ENCODE measurements at places on chromosomes 3 and 15.
A peak's percentile ranks its signal among the peaks of the same experiment; 100 is the strongest.

DNA sequence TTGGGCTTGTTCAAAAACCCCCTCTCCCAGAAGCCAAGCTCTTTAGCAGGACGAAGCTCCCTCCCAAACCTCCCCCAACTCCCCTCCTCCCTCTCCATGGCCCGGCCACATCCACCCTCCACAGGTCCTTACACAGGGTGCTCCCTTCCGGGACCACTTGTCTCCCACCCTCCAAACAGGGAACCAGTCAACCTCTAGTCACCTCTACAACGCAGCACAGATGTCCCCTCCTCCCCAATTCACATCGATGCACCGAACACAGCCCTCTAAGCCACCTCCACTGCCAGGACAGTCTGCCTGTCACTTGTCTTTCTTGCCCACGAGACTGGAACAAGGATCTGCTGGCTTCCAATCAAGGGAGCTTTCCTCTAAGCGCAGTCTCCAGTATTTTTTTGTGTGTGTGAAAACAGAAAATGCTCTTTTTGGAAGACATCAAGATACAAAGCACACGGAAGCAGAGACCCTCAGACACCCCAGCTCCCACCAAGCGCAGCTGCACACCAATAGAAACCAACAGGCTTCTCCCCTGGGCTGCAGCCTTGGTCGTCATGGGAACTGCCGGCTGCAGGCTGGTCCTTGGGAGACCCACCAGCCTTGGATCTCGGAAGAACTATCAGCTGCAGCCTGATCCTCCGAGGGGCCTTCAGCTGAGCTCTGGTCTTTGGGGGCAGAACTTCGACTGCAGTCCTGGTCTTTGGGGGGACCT, 26.5 kb downstream of the IQSEC1 start:
- no peak for DNase-seq

DNA sequence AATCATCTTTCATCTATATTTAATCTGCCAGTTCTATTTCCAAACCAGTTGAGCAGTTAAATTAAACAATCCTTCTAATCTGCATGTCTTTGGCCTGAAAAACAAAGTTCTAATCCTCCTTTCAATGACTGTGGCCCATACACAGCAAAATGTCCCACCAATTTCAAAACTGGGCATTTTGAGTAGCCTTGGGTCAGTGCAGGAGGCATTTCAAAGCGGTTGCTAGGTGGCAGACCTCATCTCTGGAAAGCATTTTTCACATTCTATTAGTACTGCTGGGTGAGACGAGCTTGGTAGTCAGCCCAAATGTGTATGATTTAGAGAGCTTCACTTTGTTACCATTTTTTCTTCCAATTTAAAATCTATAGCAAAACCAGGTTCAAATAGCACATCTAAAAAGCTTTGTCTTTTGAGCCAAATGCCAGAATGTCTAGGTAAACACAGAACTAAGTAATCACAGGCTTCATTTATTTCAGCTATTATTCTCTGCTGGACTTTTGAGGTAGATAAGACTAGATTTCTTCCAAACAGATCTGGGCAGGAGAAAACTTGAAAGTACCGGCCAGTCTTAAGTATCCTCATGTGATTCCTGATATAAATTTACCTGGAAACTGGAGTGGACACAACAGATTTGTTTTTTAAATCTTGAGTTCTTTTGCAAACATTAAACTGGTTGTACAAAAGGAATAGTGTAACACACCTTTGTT, 8.9 kb upstream of the ARHGEF26 start:
- no peak for DNase-seq

DNA sequence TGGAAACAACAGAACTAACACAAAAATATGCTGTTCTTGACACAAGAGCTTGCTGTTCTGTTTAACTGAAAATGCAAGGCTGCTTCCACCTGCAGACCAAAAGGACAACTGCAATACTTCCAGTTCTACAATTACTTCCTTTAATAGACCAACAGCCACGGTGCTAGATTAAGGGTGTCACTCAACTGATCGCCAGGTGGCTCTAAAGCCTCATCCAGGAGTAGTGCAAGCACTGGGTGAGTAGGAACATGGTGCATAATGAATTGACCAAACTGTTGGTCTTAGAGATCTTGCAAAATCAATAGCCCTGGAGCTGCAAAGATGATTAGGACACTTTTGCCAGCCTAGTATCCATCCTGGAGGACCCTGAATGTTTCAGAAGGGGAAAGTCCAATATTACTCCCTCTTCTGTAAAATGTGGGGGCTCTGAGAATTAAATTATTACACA, 3.6 kb upstream of the CLDN16 start:
- DNase-seq, result peak; percentile 71

- no peak for DNase-seq
These were observed 855.9 kb downstream of the MCTP2 start for GRCh38 chr15:95087253-95087609.

DNA sequence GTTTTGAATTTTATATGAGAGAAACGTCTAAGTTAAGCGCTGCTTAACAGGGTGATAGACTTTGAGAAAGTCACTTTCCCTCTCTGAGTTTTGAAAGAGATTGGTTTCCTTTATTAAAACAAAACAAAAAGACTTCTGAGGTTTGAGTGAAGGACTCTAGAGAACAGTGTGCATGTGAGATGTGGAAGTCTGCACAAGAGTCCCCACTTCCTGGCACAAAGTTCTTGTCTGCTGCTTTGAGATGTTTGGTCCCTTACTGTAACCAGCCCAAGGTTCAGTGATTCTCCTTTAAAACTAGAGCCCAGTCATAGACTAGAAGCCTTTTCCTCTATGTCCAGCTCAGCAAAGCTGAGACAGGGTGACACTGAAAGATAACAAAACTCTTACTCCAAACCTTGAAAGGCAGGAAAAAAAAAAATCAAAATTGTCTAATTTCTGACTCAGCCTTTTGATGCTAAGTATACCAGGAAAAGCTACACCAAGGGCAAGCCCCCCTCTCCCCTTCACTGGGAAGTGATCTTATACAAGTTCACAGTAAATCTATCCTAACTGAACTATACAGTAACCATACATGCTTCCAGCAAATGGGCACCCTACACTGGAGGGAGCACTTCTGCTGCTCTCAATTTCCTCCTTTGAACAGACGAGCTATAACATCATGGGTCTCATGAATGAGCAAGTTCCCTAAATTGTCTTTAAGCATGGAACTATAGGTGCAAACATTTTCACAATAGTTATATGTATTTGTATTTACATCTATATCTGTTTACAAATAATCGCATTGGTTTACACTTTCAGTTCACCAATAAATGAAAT, 2.3 kb downstream of the POPDC2 start:
- no peak for DNase-seq

GRCh38 chr3:129317014-129317771, 38.5 kb downstream of the HMCES start:
- DNase-seq, result no peak

- DNase-seq, result no peak
These were observed 29.1 kb upstream of the MAN2C1 start for GRCh38 chr15:75397494-75397893.

DNA sequence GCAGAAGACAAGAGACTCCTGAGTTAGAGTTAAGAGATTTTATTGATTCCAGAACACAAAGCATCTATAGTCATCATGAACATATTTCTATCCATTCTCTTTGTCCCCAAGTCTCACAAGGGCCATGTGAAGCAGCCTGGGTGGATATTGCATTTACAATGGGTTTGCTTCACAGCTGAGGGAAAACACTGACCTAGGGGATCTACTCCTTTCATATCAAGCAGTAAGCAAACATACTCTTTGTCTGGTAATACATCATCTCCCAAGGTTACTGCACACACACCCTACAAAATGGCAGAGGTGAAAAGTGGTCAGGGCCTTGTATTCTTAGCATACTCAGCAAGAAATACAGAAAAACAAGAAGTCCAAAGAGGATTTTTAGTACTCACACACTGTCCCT, 267.7 kb upstream of the BCHE start:
- no peak for DNase-seq

DNA sequence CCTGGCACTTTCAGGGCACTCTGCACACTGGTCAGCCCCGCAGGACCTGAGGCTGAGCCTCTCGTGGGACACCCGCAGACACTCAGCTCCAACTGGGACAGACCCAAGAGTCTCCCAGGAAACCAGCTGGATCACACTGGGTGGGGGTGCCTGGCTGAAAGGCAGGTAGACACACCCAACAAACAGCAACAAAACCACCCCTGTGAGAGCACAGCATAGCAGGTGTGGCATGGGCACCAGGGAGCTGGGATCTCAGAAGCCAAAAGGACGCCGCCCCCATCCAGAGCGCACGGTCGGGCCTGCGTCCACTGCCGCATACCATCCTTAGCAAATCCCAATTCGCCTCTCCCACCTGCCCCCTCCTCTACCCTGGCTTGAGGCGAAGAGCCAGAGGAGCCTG, 154.2 kb upstream of the LINGO1 start:
- no peak for DNase-seq

DNA sequence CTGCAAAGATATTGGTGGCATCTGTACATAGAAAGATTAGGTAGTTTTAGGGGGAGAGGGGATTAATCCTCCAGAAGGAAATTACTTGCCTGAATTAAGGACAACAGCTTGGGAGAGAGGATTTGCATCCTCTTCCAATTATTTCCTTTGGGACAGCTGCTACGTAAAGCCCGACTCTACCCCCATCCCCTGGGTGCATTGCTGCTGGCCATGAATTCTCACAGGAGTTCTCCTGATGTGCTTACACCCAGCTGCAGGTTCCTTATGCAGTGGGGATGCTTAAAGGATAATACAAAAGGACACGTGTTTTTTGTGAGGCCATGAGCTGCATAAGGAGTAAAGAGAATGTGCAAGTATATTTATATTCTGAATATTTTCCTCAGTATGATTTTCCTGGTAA, 132.3 kb downstream of the VPS8 start:
- DNase-seq, result no peak

GRCh38 chr3:85662462-85662861, 703.7 kb downstream of the CADM2 start:
- DNase-seq, result no peak

DNA sequence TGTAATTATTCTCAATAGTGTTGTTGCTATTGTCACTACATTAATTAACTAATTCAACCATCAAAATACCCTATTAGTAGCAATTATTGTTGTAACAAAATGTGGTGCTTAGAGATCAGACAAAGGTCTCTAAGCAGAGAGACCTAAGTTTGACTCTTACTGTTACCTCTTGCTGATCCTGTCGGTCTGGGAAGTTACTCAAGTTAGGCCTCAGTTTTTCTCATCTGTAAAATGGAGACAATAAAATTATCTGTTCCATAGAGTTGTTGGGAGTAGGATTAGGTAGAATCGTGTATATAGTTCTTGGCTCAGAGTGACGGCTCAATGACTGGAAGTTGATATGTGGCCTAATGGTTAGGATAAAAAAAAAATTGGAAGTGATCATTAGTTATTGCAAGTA, 69.8 kb upstream of the ARL8B start:
- DNase-seq, result no peak

GRCh38 chr3:142602619-142603385, 6.6 kb downstream of the PLS1 start:
- peak; percentile 11 for DNase-seq

- DNase-seq, result no peak
These were observed 38.0 kb downstream of the BBS4 start for GRCh38 chr15:72724028-72724427.

DNA sequence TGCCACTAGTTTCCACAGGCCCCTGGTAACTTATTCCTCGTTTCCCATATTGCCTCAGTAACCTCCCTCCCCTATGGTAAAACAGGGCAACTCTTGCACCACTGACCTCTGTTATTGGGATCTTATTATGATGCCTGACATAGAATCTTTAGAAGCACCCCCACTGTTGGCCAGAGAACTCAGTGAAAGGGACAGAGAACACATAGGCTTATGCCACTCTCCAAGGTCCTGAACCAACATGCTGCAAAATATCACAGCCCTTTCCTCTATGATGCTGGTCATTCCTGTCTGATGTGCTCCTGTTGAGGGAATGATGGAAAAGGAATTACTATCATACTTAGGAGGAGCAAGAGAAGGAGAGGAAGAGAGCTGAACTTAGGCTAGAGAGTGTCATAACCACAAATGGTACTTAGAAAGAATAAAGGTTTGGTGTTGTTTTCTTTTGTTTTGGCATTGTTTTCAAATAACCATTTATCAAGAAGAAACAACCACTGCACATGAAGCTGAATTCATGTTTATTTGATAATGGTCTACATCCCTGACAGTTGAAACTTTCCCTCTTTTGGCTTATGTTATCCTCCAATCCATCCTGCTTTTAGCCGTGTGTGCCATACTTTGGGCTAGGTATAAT, 330.2 kb downstream of the EPHB1 start:
- DNase-seq, result peak; percentile 23

- peak; percentile 25 for DNase-seq
These were observed 1.1 kb downstream of the HDGFL3 start for GRCh38 chr15:83206526-83207008.

DNA sequence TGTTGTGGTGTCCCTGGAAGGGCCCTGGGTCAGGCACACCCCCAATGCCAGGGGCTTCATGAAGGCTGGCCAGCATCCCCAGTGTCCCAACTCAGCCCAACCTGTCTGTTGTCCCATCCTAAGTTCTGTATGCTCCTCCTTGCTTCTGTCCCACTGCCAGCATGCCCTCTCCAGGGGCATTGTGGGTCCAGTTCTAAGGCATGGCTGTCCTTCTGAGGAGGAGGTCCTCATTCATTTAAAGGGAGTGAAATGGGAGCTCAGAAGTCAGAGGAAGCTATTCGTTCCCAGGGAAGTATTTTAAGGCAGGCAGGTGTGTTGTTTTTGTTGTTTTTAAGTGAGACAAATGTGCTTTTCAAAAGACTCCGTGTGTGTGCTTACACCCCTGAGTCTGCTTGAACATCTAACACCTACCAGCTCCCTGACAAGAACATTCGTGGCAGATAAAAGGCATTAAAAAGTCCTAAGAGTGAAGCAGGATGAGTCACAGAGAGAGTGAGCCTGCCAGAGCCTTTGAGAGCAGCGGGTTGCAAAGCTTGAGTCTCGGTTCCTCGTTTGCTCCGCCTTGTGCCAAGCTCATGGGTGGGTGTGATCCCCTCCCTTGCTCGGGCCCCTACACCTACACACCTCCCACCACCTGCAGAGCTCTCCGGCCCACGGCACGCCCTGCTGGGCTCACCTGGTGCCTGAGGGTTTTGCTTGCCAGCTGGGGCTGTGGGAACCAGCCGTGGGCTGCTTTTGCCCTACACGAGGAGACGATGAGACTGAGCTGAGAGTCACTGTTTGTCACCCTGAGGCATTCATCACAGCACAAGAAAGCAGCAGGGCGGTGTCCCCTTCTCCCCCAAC, 183.4 kb upstream of the TOPAZ1 start:
- peak; percentile 50 for DNase-seq

DNA sequence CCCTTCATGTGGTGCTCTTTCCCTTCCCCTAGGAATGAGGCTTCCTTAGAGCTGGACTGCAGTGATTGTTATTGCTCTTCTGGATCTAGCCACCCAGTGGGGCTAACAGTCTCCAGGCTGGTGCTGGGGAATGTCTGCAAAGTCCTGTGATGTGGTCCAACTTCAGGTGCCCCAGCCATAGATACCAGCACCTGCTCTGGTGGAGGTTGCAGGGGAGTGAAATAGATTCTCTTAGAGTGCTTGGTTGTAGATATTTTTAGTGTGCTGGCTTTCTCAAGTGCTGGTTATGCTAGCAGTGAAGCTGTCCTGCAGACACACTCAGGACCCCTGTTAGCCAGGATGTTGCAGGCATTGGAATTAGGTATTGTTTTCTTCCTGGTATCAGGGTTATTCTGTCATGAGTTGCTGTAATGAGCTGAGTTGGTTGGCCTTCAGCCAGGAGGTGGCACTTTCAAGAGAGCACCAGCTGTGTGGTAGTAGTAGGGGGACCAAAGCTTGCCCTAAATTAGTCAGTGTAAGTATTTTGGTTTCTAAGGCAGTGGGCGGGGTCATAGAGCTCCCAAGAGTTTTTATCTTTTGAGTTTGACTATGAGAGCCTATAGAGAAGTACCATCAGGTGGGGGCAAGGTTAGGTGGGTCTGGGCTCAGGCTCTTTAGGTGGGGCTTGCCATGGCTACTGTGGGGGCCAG, 317.5 kb upstream of the SGO1 start:
- DNase-seq, result no peak
